NCI-H1417 (cell line): ENCODE measurements at places on chromosomes 12 and 14.

- DNase-seq, result no peak
Observed at GRCh38 chr12:1422604-1423315, 171.6 kb downstream of the FBXL14 start.

DNA sequence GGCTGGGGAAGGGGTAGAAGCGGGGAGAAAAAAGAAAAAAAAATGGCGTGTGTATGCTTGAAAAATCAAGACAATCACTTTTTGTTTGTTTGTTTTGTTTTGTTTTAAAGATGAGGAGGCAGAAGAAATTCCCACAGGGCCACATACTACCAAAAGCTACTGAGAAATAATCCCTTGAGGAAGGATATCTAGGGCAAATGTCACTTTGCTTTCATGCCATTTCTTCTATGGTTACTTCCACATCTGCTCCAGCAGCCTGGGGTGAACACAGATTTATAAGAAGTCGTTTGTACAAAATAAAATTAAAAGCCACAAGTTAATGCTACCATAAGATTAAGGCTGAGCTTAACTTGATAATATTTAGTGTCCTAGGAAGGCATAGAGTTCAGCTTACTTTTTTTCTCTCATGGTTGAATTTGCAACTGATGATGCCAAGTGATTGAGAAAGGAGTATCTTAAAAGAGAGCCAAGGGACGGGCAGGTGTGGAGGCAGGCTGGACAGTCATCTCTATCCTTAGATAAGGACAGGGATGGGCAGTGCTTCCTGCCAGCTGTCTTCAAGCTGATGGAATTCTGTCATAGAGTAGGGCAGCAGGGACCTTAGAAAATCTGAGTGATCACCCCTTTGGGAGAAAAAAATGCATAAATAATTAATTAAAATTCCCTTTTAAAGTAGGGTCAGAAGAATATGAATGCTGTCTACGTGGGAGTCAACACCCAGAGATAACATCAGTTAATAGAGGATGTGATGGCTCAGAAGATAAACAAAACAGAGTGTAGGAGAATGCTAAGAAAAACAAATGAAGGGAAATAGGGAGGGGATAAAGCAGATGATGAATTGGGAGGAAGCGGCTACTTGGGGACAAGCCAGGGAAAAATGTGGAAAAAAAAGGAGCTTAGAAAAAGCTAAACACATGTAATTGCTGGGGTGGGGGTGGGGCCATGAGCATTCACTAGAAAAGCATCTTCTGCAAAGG, 57.1 kb downstream of the DYRK2 start:
- DNase-seq, result no peak

DNA sequence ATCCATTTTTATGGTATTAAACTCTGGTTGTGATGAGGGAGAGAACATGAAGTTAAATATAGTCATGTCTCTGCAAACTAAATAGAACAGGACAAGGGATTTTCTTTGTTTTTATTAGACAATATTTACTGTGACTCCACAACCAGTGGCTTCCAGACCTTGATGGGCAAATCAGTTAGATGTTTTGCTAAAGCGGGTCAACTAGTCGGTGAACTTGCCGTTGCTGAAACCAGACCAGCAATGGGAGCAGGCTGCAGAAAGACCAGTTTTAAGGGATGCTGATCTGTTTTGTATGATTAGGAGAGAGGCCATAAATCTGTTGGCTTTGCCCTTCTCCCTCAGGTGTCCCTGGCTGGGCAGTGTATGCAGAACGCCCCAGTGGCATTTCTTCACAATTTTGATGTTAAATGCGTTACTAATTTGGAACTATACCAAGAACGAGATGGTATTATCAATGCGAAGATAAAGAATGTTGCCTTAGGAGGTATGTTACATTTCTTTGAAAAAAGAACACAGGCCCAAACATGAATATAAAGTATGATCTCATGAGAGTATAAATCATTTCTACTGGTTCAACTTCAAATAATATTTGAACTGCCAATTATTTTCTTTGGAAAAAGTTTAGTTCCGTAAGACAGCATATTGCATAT, 19.4 kb downstream of the TCTN2 start:
- no peak for DNase-seq

- DNase-seq, result no peak
Observed at GRCh38 chr12:111143271-111143670, 222.9 kb upstream of the MYL2 start.
